ENCODE measurements at places on chromosomes 1 and 21.

- DNase-seq, result no peak
Measured at GRCh38 chr1:24897263-24898151, 32.6 kb downstream of the RUNX3 start.

- peak; percentile 11 for DNase-seq
Measured at GRCh38 chr1:24186993-24187790, at the start of gene IFNLR1. IFNLR1 (minus strand) TSS chr1:24187289; CDS start chr1:24187248, 41 bp downstream.

DNA sequence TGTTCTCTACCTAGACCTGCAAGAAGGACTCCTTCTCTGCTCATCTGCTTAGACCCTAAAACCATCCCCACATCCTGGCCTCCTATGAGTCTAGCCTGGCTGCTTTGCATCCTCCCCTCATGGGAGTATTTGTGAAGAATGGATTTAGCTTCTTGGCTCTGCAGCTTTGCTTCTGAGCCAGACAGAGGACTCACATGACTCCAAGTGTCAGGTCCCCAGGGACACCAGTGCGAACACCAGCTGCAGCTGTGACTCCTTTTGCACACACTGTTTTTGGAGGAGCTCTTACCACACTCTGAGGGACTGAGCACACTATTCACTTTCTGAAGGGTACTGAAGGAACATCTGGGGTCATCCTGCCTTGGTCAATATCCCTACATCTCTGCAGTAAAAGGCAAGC lies 131.8 kb upstream of the SGIP1 start:
- peak; percentile 78 for DNase-seq

GRCh38 chr1:160439718-160440117 lies 39.4 kb downstream of the VANGL2 start:
- no peak for DNase-seq

DNA sequence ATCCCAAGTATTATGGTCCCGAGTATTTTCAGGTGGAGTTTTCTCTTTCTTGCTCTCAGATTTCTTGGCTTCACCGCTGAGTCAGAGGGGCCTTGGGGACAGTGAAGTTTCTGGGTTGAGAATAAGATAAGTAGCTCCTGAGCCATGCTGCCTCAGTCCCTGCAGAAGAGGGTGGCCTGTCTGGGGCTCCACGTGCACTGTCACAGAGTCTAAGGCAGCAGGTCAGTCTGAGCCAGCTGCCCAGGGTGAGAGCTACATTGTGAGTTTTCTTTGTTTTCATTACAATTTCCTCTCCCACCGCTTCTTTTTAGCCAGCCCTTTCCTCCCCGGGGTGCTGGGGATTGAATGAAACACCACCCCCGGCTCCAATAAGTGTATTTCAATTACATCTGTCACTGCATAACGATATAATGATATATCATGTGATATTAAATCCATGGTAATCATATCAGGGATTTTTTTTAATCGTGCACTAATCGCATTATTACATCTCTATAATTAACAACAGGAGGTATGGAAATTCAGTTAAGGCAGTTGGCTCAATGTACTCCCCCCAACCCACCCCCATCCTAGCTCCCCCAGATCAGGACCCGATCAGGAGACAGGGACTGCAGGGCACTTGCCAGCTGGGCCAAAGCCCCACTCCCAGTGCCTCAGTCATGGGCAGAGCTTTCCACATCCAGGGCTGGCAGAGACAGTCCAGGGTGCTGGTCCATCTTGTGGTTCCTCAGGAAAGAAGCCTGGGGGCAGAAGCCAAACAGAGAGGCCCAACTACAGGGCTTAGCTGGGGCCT lies 43.7 kb downstream of the DMAP1 start:
- no peak for DNase-seq

DNA sequence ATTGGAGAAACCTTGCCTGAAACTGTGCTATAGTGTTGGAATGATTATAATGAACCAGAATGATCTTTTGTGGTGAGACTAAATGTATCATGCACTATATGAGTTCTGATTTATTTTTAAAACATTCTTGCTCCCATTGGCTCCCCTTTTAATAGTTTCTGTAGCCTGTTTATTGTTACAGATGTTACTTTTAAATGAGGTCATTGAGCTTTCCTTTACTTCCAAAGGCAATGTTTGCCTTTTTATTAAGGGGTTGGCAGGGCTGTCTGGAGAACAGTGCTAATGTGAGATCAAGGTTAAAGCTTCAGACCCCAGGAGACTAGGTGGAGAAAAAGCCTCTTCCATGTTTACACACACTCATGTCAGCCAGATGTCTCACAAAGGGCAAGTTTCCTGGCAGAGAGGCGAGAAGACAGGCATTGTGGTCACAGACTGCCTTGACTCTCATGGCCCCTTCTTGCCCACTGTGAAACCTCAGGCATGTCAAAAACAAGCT lies 120.6 kb upstream of the RAVER2 start:
- peak; percentile 83 for DNase-seq

GRCh38 chr1:184803180-184803492 lies 48.5 kb upstream of the EDEM3 start:
- DNase-seq, result peak; percentile 45

GRCh38 chr1:78541479-78541878 lies 50.7 kb downstream of the PTGFR start:
- no peak for DNase-seq

- peak; percentile 5 for DNase-seq
Measured at GRCh38 chr1:100959502-100960060, 63.7 kb downstream of the SLC30A7 start.

DNA sequence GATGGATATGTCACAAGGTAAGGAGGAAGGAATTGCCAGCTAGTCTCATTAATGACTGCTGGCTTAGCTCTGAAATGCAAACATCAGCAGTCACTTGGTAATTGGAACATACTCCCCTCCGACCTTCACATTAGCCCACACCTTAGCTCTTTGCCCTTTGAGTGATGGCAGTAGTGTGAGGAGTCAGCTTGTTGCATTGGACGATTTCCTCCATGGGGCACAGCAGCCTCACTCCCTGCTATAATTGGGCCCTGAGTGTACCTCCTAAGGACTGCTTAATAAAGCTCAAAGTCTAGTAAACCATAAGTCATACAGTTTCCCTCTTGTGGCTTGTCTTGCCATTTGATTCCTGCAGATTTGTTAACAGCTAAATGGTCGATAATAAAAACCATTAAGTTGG lies 19.4 kb downstream of the METTL13 start:
- DNase-seq, result no peak

DNA sequence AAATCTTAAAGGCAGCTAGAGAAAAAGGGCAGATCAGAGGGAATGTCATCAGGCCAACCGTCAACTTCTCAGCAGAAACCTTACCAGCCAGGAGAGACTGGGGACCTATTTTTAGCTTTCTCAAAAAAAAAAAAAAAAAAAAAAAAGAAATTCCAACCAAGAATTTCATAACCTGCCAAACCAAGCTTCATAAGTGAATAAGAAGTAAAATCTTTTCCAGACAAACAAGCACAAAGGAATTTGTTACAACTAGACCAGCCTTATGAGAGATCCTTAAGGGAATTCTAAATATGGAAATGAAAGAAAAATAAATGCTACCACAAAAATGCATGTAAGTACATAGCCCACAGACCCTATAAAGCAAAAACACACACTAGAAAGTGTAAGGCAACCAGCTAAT lies 267.7 kb downstream of the AKT3 start:
- DNase-seq, result peak; percentile 78

DNA sequence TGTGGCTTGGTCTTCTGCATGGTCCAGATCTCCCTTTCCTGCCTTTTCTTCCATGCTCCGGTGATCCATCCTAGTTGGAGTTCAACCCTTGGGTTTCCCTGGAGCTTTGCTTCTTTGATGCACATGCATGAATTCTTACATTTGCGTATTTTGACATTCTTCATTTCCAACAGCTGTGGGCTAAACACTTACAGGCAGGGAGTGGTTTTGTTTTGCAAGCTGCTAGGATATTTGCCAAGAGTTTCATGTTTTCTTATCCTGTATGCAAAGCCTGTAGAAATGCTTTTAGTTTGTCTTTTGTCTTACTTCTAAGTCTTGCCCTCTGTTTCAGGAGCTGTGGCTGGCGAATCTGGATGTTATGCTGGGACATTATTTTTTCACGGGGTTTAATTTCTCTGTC lies 90.3 kb upstream of the PAXBP1 start:
- DNase-seq, result peak; percentile 90

- DNase-seq, result no peak
Measured at GRCh38 chr1:100219457-100219856, 30.2 kb downstream of the DBT start.

All from AG10803 (cell line).